ENCODE measurements at places on chromosomes 16 and 17. TPM values are rescaled to one million over a fixed set of nuclear protein-coding genes. Genes with fewer than 3 reads are reported as not detected.

Gene COTL1
- total RNA-seq = 67.4 TPM

Gene WNT9B
- total RNA-seq = 2.7 TPM

Gene NRN1L
- total RNA-seq = 1.1 TPM

Gene ZNF23
- total RNA-seq = 16.2 TPM

Measured in dorsolateral prefrontal cortex (tissue), 122 donors.